ENCODE measurements at places on chromosomes 6 and 20.

DNA sequence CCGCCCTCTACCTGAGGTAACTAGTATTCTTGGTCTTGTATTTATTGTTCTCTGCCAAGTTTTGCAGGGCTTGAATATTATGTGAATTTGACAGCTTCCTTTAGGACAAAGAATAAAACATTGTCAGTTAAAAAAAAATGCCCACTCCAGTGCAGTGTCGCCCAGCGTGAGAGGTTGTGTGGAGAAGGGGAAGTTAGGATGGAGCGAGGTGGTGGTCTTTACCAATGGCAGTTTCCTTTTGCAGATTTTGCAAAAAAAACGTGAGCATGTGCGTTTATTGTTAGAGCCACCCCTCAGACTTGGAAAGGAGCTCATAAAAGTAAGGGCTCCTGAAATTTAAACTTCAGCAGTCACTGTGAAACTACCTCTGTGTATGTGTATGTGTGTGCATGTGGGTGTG lies 28.3 kb downstream of the UST start:
- DNase-seq = no peak

GRCh38 chr20:53487461-53488200 lies 106.0 kb downstream of the ZNF217 start:
- no peak for DNase-seq

GRCh38 chr6:28586962-28587745 lies 61.5 kb downstream of the GPX5 start:
- no peak for DNase-seq

GRCh38 chr6:50791900-50792508 lies 26.7 kb upstream of the TFAP2B start:
- DNase-seq = peak; percentile 36

DNA sequence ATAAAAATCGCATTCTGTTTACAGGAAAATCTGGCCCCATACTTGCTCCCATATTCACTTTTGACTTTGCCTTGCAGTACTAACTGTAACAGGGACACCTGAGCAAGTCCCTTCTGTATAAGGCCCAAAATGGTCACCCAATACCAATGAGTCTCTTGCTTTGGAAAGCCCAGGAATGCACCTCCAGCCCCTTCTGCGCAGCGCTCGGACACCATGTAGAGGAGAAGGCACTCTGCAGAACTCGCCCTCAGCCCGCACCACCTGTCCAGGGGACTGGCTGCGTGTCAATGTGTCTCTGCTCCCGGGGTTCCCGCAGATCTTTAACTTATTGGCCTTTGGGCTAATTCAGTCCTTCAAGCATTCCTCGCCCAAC lies 746 bp upstream of the PRND start:
- DNase-seq = no peak

GRCh38 chr6:168031411-168031971 lies 34.0 kb downstream of the KIF25 start:
- DNase-seq = no peak

DNA sequence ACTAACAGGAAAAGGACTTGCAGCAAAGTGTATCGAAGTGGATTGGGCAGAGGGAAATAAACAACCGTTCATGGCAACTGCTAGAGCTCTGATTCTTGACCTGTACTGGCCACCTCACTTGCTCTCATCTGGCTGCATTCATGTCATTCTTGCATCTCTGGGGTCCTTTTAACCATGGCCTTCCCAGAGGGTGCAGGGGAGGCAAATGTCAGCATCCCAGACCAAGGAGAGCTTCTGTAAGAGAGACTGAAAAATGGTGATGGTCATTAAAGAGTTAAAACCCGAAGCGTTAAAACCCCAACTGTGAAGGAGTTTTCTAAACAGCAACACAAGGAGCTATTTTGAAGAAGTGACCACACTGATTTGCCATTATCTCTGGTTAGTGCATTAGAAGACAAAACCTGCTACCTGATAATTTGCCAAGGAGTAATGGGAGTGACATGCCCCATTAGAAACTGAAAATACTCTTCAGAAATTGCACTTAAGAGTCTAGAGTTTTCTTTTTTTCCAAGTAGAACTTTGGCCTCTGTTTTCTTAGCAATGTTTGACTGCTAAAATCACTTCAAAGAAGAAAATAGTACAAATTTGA lies 62.4 kb downstream of the APCDD1L start:
- DNase-seq = no peak

GRCh38 chr20:24160563-24161281 lies 172.1 kb upstream of the GGTLC1 start:
- peak; percentile 69 for DNase-seq

Data from Jurkat, Clone E6-1 (cell line).